ENCODE measurements at places on chromosomes 13 and 19.
A peak's percentile ranks its signal among the peaks of the same experiment; 100 is the strongest.

GRCh38 chr13:97382276-97382675 is 51.7 kb upstream of the RAP2A start:
- no peak for DNase-seq

DNA sequence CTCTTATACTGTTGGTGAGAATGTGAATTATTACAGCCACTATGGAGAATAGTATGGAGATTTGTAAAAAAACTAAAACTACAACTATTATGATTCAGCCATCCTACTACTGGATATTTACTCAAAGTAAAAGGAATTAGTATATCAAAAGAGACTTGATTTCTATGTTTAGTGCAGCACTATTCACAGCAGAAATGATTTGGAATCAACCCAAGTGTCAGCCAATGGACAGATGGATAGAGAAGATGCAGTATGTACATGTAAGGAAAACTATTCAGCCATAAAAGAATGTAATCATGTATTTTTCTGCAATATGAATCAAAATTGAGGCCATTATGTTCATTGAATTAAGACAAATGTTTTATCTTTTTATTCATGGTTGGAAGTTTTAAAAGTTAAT is 1705.5 kb downstream of the SLITRK1 start:
- no peak for DNase-seq

DNA sequence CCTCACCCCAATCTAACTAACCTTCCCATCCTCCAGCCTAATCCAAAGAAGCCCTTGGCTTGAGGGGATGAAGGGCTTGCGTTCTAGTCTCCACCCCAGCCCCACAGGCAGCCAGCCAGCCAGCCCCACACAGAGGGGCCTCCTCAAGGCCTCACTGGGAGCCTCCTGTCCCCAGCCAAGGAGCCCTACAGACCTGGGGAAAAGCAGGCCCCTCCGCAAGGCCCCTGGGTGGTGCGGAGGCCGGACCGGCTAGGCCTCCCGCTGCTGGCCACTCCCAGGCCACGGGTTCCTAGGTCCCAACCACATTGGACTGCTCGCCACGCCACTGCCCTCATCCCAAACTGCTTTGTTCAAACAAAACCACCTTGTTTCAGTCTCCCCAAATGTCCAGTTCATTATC is 78.0 kb downstream of the ZIC5 start:
- DNase-seq: no peak

DNA sequence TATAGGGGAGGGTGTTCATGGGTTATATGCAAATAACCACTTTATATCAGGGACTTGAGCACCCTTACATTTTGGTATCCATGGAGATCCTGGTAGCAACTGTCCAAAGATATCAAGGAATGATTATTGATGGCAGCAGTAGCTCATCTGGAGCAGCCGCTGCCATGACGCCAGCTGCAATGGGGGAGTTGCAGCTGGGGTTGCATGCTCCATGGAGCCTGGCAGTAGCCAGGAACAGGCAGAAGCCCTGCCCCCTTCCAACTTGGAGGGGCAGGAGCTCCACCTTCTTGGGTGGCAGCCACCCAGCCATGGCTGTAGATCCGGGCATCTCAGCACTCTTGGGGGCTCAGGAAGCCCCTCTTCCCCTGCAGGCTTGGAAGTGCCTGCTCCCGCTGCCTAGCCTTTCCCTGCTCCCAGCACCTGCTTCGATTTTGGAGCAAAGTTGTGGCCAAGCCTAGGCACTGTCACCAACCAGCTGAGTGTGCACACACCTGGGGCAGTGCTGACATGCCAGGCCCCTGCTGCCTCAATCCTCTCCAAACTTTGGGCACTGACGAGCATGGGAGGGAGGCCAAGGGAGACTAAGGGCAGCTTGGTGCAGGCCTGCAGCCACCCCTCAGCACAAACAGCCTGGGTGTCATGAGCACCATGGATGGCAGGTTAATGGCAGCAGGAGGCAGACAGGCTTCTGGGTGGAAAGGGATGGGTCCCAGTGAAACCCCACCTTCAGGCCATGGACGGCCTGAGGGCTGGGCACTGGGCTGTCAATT is 235.6 kb upstream of the CSNK1A1L start:
- DNase-seq: no peak

GRCh38 chr19:32519023-32519422 is 62.0 kb upstream of the PDCD5 start:
- no peak for DNase-seq

DNA sequence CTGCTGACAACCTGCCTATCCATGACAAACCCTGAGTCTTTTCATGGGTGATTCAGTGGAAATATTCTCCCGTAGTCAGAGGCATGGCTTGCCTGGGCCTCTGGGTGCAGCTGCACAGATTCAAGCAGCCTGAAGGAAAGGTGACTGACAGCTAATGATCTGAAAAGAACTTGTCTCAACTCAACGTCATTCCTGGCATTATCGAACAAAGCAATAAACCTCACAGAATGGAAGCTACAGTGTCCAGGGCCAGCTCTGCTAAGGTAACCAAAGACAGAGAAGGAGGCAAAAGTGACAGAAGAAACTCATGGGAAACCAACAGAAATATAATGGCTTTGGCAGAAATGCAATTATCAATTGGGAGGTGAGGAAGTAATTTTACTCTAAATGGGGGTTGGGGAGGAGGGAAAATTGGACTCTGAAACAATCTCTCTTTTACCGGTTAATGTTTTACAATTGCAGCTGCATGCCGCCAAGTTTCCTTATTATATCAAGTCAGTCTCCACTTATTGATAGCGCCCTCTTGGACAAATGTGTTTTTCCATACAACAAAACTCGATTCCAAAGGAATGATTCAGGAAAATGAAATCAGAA is 12.9 kb downstream of the STARD13 start:
- peak; percentile 51 for DNase-seq

DNA sequence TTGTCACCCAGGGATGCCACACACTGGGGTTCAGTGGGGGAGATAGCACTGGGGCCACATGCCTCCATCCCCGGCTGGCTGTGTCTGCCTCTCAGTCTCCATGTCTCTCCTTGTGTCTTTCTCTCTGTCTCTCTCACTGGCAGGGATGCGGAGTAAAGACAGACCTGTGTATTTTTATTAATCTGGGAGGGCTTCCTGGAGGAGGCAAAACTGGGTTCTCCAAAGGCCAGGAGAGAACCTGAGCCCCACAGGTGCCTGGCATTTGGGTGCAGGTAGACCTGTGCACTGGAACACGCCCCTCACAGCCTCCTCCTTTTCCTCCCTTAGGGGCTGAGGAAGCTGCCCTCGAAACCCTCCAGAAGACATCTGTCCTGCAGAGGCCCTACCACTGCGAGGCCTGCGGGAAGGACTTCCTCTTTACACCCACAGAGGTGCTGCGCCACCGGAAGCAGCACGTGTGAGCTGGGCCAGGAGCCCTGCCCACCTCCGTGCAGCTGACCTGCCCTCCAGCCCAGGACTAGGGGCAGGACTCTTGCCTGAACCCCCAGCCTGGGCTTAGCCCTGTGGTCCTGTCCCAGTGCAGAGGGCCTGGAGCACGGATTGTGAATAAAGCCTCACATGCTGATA is 32.7 kb downstream of the DHX34 start:
- peak; percentile 25 for DNase-seq

DNA sequence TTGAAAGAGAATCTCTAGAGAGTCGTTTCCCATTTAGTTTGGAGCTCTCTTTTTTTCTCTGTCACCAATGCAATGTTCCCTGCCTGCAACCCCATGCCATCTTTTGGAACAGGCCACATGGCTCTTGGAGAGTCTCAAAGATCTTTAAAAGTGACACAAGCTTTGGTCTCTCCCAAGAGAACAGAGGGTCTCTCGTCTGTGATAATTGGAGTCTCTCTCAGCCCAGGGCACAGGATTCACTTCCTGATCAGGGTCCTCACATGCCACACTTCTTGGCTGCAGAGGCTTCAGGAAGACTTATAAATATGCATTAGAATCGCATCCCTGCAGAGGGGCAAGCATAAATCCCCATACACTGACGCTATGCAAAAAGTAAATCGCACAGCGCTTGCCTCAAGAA is 240.5 kb downstream of the IRS2 start:
- DNase-seq: no peak

DNA sequence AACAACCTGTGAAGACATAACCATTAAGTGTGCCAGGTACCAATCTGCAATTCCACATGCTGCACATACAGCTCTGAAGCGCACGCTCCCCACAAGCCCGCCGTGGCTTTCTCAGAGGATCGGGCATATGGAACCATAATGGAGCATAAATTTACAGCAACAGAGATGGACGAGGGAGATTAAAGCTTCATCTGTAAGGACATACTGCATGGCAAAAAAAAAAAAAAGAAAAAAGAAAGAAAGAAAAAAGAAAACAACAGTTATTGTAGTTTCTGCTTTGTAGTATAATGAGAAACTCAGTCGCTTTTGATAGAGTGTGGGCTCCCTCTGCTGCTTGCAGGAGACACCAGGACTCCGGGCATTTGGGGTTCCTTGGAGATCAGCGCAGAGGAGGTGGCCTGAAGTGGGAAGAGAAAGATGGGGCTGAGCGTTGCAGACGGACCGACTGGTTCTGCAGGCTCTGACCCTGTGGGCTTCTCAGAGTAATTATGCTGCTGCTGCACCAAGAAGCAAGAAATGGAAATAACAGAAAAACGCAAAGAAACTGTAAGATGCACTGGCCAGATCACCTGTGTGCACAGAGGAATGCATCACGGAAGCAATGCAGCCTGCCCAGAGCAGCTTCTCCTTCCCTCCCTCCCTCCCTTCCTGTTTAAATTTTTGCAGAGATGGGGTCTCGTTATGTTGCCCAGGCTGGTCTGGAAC is 10.8 kb upstream of the PDCD5 start:
- DNase-seq: peak; percentile 56

- DNase-seq: no peak
These were observed 85.4 kb upstream of the TUBA3C start for GRCh38 chr13:19266979-19267378.

DNA sequence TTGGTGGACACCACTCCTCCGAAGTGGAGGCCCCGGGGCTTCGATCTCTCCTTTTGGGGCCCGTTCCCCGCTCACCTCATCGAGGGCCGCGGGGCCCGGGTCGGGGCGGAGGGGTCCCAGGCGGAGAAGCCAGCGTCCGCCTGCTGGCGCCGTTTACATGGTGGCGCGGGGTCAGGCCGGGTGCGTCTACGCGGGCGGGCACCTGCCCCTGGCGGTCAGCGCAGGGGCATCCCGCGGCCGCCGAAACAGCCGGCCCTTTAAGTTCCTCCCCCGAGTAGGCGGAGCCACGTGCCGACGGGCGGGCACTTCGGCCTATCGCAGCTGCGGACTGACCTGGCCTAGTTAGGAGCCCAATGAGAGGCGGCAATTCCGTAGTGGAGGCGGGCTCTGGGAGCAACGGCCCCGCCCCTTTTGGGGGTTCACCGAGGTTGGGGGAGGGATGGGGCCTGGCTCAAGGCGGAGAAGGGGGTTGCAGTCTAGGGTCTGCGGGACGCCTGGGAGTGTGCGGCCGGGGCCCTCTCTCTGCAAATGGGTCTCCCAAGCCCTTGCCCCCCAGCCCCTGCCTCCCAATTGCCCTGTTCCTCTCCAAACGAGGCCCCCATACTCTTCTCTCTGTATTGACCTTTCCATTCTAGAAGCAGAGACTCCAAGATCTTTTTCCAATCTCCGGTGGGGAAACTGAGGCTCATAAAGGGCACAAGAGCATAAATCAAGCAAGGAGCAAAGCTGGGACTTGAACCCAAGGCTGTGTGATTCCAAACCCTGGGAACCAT is at the start of gene ABHD8:
Gene ABHD8, minus strand, starts transcription at position 259 of the 773 bp plus-strand sequence. CDS start 1,809 bp downstream, outside the sequence.
- peak; percentile 98 for DNase-seq

DNA sequence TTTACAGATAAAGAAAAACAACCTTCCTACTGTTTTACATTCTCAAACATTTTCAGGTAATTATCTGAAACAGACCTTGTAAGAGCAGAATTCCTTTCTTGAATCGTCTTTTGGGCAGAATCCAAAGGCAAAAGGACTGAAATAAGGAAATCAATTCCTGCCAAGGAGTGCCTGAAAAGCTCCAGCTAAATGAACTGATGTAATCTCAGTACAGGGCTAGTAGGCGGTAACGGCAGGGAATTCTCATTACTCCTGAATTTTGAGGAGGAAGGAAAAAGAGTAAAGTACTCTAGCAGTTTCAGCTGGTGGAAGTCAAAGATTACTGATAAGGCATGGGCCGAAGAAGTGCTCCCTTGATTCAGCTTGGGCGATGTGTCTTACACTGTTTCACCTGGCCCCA is 168.4 kb downstream of the PCDH9 start:
- DNase-seq: no peak

DNA sequence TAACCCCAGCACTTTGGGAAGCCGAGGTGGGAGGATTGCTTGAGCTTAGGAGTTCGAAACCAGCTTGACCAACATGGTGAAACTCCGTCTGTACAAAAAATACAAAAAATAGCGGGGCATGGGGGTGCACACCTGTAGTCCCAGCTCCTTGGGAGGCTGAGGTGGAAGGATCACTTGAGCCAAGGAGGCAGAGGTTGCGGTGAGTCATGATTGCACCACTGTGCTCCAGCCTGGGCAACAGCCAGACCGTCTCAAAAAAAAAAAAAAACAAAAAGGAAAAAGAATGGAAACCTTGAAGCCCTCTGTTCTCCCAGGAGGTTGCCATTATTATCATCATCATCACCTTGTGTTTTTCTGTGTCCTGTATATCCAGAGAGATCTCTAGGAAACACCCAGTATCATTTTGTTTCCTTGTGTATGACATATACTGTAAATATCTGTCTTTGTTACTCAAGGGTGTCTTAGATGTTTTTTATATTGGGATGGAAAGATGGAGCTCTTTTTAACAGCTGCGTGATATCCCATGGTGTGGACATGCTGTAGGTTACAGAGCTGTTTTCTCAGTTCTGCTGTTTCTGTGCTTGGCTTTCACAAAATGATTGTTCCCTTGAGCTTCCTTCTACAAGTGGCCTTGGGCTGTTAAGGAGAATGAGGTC is 11.8 kb downstream of the CHAF1A start:
- DNase-seq: no peak

GRCh38 chr19:10712754-10713153 is 5.1 kb upstream of the DNM2 start:
- DNase-seq: peak; percentile 83

DNA sequence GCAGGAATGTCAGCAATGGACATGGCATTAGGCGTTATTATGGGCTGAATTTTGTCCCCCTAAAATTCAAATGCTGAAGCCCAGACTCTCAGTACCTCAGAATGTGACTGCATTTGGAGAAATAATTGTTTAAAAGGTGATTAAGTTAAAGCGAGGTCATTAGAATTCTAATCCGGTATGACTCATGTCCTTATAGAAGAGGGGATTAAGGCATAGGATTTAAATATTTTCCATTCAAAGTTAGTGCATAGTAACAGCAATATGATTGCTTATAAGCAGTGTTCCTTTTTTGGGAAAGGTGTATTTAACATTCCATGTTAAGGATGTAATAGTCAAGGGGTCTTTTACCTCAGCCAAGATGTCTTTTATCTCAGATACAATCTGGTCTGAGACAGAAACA is 95.5 kb downstream of the NHLRC3 start:
- no peak for DNase-seq

DNA sequence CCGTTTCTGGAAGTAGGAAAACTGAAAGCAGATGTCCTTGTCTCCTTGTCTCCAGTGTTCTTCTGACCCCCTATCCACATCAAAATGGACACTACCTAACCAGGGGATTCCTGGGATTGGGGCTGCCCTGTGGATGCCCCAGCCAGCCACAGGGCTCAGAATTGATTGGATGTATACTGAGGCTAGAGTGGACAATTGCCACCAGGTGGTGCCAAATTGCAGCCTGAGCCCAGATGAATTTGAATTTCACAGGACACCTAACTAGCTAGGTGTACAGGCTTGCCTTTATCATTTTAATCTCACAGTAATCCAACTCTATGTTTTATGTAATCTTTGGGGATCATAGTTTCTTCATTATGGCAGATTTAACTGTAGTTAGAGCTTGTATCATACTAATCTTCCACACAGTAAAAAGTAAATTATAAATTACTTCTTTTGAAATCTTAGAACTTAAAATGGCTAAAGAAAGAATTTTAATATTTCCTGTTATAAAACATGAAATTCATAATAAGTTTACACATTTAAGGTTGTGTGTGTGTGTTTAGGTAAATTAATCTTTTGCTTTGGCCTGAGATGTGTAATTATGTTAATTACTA is 58.0 kb downstream of the PIBF1 start:
- peak; percentile 79 for DNase-seq
